ENCODE measurements at places on chromosomes 7 and 10.

DNA sequence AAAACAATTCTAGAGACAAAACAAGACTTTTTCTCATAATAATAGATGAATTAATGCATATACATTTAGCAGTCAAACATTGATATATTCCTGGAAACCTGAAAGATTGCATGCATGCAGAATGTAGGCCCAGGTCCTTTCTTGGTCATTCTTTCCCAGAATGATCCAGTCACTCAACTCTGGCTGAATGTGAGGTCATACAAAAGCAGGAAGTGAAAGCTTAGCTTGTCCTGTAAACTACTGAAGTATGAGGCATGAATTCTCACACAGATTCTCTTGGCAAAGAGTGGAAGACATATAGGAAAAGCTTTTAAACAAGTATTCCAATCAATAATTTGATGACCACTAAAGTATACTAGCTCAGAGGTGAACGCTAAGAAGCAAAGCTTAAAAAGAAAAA is 253.9 kb downstream of the PPP1R3A start:
- DNase-seq, result no peak

- DNase-seq, result no peak
Observed at GRCh38 chr10:10844251-10844650, 173.4 kb upstream of the CELF2 start.

DNA sequence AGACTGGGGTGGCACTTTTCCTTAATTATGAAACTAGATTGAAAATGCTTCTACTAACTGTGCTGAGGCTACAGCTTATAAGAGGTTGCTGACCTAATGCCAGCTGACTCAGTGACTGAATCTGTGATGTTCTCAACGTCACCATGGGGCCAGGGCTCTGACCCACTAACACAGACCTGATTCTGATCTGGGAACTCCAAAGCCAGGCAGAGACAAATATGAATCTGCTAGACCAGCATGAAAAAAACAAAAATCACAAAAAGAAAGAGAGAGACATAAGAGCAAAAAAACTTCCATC is 16.1 kb downstream of the USP6NL start:
- no peak for DNase-seq

- no peak for DNase-seq
Observed at GRCh38 chr10:123766761-123767160, 100.6 kb downstream of the GPR26 start.

GRCh38 chr7:1534330-1535099 is 4.0 kb downstream of the MAFK start:
- no peak for DNase-seq

DNA sequence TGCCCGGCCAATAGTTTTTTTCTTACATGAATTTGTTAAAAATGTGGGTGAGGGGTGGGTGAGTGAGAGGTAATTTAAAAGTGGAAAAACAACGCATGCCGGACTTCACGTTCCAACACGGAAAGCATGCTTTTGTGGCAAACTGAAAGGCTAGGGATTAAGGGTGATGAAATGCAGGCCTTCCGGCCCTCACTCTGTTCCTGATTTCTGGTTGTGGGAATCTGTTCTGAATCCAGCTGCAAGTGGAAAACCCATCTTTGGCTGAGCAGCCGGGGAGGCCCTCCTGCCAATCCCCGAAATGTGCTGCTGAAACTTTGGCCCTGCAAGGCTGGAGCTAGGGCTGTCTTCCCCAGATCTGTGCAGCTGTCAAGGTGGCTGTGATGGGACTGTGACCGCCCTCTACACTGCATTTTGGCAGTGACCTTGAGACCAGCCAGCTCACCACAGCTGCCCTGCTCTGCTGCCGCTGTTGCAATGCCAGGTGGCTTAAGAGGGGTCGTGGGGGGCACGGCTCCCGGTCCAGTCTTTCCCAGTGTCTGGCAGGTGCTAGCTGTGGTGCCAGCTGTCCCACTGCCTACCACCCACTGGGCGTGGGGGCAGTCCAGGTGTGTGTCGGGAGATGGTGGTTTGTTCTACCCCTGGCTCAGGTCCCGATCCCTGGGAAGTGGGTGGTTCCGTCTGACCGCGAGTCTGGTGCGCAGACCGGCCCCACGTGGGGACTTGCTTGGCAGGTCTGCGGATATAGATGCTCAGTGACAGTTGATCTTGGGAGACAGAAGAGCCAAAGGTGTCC is 39.0 kb downstream of the TET1 start:
- no peak for DNase-seq

- no peak for DNase-seq
Observed at GRCh38 chr10:11091517-11092102, 73.9 kb downstream of the CELF2 start.

GRCh38 chr7:90681336-90682022 is 85.4 kb downstream of the CDK14 start:
- no peak for DNase-seq

GRCh38 chr10:119031496-119032059 is 2.1 kb downstream of the NANOS1 start:
- DNase-seq, result no peak

DNA sequence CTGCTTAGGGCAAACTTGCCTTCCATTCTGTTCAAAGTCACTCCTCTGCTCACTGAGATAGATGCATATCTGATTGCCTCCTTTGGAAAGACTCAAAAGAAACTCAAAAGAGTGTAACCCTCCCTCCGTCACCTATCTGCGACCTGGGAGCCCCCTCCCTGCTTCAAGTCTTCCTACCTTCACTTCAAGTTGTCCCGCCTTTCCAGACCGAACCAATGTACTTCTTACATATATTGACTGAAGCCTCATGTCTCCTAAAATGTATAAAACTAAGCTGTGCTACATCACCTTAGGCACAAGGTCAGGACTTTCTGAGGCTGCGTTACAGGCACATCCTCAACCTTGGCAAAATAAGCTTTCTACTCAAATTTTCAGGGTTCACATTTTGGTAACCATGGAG is 77.4 kb upstream of the C1GALT1 start:
- DNase-seq, result no peak

- no peak for DNase-seq
Observed at GRCh38 chr10:51100221-51100620, 25.9 kb downstream of the PRKG1 start.

DNA sequence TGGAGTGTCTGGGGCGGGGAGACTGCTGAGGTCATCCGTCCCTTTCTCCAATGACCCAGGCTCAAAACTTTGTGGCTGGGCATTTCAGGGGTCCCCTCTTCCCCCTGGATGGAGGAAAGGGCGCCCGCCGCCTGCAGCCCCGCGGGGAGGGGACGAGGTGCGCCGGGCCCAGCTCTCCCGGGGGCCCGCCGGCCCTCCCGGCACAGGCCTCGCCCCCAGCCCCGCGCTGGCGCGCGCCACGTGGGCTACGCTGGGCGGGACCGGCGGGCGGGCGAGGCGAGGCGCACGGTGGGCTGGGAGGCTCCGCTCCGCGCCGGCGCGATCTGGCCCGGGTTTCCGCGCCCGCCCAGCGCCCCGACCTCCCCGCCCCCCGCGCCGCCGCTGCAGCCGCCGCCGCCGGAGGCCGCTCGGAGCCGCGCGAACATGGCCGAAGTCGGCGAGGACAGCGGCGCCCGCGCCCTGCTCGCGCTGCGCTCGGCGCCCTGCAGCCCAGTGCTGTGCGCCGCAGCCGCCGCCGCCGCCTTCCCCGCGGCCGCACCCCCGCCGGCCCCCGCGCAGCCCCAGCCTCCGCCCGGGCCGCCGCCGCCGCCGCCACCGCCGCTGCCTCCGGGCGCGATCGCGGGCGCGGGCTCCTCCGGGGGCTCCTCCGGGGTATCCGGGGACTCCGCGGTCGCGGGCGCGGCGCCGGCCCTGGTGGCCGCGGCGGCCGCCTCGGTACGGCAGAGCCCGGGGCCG is at the start of gene FOXK1:
FOXK1 (plus strand) TSS at position 410 of the 735 bp plus-strand sequence; CDS start at position 424, 14 bp downstream.
- peak; percentile 71 for DNase-seq

DNA sequence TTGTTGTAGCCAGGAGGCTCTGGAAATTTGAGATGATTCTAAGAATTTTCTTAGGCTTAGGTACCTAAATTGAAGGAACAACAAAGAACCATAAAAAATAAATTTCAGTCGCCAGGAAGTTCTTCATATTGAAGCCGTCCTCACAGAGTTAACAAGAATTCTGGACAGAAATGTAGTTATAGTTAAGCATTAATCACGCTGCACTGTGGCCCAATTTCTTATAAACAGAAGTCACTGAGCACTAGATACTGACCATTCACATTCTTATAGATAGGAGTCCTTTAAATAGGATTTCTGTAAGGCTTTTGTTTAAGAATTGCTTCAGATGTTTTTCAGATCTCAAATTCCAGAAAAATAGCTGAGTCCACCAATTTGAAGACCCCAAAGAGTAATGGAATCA is 256.2 kb upstream of the PITRM1 start:
- no peak for DNase-seq

- no peak for DNase-seq
Observed at GRCh38 chr7:92843034-92843760, 6.8 kb upstream of the CDK6 start.

DNA sequence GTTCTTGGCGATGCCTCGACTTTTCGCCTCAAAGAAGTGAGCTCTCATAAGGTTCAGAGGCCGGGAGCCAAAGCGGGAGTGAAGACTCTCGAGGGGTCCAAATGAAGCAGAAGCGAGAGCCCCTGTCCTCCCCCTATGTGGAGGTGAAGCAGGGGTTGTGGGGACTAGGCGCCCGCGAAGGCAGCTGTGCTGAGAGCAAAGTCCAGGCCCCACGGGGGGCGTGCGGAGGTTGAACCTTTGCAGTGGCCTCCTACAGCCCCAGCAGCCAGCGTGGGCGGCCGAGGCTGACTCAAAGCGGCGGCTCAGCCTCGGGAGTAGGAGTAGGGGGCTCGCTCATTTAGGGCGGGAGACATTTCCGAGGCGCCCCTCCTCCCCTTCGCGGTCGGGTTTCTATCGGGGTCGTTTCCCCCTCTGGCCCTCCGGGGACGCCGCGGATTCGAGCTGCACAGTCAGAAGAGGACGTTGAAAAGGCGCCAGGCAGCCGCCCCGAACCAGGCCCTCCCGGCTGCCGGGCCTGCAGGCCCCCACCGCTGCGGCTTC is 553 bp upstream of the ADD3 start:
- DNase-seq, result no peak

DNA sequence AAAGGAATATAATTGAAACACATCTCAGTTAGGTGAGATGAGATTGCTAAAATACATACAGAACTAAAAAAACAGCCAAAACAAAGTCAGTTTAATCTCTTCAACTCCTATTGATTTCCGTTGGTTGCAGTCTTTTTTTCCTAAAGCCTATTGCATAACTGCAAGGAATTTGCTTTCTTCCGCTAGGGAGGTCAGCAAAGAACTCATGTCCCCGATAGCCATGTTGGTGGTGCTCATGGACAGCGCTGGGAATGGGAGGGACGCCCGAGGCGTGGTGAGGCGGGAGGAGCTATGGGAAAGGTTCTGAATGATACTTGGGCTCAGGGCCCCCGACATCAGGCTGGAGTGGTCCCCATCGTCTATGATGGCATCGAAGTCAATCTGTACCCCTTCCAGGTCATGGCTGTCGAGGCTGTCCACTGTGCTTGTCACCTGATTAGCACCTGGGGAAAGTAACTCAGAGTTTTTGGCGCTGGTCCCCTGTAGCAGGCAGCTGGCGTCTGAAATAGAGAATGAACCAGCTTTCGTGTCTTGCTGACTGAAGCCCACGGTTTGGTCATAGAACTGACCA is 261.4 kb upstream of the INHBA start:
- DNase-seq, result no peak

GRCh38 chr10:17381502-17382142 is 72.8 kb downstream of the ST8SIA6 start:
- DNase-seq, result no peak

GRCh38 chr7:143846692-143847091 is 55.3 kb downstream of the TCAF1 start:
- DNase-seq, result no peak

DNA sequence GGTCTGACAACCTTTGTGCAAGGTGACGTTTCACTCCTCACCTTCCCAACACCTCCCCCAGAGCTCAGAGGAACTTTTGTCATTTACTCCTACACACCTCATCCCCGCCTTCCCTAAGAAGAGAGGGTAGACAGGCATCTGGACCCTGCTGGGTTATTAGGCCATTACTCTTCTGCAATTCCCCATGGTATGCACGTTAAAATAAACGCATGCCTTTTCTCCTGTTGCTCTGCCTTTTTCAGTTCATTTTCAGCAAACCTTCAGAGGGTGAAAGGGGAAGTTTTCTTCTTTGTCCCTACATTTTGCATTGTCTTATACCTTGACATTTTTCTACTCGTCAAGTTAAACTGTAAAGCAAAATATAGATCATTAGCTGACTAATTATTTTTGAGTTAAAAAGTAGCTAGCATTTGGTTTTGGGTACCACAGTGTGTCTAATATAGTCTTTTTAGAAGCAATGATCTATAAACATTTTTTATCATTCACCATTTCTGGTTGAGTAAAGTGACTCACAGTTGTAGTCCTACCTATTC is 10.5 kb upstream of the EDRF1 start:
- DNase-seq, result no peak

DNA sequence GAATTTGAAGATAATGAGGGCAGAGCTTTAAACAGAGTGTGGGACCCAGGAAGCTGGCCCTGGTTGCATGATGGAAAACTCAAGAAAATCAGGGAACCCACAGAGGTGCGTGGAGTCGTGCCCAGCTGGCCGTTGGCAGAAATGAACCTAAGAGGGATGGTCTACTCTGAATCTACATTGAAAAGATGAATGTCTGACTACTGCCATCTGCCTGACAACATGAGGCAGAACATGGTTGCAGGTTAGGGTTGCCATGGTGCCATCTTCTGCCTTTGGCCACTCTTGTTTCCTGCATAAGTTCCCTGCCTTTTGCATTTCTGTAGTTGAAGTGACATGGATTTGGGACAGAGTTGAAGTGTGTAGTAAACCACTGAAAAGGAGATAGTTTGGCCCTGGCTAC is 138.5 kb upstream of the COBL start:
- no peak for DNase-seq

GRCh38 chr10:88178758-88179157 is 315.3 kb downstream of the PTEN start:
- DNase-seq, result no peak

DNA sequence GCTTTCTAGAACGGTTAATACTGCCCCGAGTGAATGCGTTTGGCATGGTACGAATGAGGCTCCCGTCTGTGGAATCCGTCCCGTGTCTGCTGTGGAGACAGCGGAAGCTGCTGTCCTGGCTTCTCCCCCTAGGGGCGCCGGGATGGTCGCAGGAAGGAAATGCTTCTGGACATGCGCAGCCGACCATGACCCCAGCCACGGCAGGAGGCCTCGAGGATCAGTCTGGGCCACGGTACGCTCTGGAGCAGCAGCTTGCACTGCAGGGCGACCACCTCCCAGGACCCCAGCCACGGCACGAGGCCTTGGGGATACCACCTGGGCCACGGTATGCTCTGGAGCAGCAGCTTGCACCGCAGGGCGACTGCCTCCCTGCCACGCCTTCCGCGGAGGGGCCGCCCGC is 107.9 kb downstream of the CYTH3 start:
- no peak for DNase-seq

Measured in effector CD4-positive, alpha-beta T cell (primary cell).